ENCODE measurements at places on chromosomes 6 and 20.

DNA sequence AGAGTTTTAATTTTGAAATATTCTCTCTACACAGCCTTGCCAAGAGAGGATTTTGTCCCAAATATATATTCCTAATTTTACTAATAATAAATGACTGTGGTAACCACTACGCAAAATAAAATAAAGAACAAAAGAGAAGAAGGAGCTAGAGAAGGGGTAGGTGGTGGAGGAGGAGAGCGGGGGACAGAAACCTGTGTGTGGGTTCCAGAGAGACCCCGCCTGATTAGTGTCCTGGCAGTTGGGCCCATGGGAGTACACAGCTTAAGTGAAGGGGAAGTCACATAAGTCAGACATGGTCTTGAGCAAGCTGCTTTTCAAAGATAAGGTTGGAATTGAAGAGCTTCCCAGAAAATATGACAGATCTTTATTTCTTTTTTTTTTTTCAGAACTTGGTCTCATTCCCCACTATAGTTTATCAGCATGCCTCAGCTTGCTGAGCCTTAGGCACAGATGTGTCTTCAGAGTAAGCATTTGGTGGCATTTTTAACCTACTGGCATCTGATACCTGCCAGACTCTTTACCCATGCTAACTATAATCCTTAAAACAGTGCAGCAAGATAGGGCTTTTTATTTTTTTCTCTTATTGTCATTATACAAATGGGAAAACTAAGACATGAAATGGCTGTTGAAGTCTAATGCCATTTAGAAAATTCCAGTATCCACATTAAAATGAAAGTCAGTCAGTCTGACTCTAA, 9.6 kb upstream of the RHAG start:
- DNase-seq, result no peak

DNA sequence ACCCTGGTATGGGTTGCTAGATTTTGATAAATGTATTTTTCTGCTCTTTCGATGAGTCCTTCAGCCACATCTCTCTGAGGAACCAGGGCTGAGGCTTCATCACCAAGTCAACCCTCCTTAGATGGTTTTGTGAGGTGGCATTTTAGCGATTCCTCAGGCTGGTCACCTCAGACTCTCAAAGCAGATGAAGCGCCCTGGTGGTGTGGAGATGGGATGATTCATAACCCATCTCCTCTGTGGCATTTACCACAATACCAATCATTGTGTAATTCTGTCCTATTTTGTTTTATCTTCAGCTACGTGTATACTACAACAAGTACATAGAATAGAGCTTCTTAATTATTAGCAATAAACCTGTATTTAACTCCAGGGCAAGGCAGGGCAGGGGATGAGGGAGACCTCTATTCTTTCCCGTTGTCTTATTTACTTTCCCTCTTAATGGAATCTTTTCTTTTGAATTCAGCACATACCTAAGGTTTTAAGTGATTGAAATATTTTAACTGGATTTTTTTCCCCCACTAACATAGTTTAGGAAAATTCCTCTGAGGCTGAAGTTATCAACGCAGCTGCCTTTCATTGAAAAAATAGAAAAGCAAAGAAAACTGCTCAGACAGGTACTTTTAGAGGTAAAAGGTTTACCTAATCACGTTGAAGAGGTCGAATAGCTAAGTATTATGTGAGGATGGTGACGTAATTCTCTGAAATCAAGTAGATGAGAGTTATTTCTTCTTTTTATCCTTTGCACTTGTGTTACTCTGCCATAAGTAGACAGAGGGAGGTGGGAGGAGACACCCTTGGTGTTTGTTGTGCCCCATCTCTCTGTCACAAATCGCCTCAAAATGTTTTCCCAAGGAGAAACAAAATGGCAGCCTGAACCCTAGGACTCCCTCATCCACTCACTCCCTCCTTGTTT, 57.4 kb upstream of the EDN3 start:
- DNase-seq, result no peak

GRCh38 chr20:49603209-49603627, 35.3 kb upstream of the PTGIS start:
- DNase-seq, result no peak

GRCh38 chr6:144478483-144478882, 193.3 kb downstream of the UTRN start:
- DNase-seq, result no peak

- no peak for DNase-seq
These were observed 248.5 kb downstream of the BTBD3 start for GRCh38 chr20:12166053-12166717.

DNA sequence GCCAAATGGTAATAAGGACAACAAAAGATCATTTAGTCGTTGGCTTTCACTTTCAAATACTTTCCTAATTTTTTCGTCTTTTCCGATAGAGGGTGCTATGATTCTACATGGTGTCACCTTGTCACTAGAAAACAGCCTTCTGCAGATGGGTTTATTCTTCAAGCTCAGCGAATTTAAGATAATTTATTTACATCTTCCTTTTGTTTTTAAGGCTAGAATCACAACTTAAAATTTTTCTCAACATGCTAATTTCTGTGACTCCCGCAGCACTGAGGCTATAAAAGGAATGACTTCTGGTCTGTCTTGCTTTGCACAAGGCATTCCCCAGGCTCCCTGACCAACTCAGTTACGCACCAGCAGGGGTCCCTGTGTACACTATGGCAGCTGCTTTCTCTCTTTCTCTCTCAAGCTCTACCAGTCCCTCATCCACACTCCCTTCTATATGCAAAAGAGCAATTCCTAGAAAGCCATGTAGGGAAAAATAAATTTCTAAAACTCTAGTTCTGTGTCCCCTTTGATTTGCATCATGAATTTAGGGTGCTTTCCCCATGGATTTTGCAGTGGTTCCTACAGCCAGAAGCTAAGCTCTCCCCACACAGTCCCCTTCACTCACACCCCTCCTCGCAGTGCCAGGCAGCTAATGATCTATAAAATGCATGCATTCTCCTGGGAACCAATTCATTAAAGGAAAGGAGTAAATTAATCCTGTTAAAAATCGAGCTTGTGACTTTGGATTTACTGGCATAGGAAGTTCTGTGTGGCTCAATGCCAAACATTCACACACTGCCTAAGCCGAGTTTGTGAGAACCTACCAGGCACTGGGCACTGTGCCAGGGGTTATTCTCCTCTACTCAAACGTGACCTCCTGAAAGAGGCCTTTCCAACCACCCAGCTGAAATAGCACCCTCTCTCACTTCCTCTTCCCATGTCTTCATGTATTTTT, 74.5 kb downstream of the DCDC2 start:
- no peak for DNase-seq

- DNase-seq, result no peak
These were observed 107.8 kb upstream of the CD93 start for GRCh38 chr20:23193801-23194384.

DNA sequence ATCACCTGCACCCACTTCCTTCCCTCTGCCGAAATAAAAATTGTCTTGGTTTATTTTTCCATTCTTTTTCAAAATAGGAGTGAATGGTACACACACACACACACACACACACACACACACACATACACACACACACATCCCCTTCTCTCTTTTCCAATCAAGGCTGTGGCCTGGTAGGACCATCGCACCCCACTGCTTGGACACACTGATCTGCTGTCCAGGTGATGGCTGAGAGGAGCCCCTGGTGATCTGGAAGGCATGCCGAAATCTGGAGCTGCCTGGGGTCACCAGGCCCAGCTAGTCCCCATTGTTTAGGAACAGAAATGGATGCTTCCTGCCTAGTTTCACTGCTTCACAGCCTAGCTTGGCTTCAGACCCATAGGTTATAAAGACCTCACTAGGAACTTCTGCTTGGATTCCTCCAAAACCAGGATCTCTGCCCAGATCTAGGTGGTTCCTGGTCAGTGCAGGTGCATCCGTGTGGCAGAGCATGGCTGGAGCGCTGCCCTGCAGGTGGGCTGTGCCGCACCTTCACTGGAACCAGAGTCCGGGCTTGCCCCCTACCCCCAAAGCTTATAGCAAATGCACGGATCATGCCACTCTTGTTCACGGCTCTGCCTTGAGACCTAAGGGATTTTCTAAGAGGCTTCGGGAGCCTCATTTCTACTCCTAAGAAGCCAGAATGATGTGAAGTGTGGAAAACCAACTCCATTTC, 42.9 kb upstream of the DACT2 start:
- DNase-seq, result no peak

GRCh38 chr20:36599912-36600345, 5.7 kb upstream of the RAB5IF start:
- DNase-seq, result no peak

GRCh38 chr6:72376736-72377135, 245.1 kb upstream of the KCNQ5 start:
- DNase-seq, result no peak

- DNase-seq, result no peak
These were observed 308.1 kb downstream of the KHDRBS2 start for GRCh38 chr6:61977947-61978346.

GRCh38 chr20:32252189-32252588, 25.3 kb upstream of the KIF3B start:
- no peak for DNase-seq

DNA sequence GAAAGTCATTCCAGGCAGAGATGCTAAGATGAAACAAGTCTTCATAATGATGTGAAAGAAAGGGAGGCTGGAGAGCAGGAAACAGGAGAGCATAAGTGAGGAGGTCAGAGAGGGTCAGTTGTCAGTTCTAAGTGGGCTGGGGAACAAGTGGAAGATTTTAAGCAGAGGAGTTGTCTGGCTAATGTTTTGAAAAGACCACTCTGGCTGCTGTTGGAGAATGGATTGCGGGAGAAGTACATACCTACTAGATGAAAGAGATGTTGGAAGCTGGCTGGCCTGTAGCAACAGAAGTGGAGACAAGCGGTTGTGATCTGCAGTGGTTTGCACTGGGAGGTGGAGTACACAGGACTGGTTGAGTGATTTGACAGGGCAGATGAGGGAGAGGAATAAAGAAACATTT, 10.1 kb downstream of the SLC35F1 start:
- no peak for DNase-seq

- no peak for DNase-seq
These were observed 194.9 kb downstream of the KIF6 start for GRCh38 chr6:39530201-39530759.

- DNase-seq, result no peak
These were observed 38.4 kb downstream of the ANKRD6 start for GRCh38 chr6:89471287-89471867.

DNA sequence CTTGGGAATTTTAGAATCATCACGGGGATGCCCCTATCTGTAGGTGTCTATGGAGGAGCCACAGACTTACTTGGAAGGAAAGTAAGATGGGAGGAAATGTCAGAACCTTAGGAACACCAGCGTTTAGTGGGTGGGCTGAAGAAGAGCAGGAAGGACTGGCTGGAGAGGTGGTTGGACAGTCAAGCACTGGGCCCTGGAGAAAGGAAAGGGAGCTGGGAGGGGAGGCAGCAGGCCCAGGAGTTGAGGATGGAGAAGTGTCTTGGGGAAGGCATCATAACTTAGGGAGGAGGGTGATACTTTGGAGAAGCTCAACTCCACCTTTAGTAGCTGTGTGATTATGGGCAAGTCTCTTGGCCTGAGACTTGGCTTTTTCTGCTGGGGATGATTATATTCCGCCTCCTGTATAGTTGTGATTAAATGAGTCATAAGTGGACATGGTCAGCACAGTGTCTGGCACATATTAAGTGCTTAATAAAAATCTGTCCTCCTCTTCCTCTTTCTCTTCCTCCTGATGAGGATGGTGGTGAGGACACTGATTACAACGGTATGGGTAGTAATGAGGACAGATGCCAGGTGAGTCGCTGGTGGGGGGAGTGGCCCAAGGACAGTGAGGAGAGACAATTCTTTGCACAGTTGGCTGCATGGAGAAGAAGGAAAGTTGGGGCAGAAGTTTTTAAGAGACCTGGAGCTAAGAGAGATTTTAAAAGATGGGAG, 125.7 kb downstream of the TOX2 start:
- no peak for DNase-seq

- DNase-seq, result peak; percentile 61
These were observed 24.6 kb upstream of the GATA5 start for GRCh38 chr20:62500237-62500864.

- DNase-seq, result no peak
These were observed 467.6 kb downstream of the DHX35 start for GRCh38 chr20:39429726-39430125.

GRCh38 chr20:2301164-2301622, 5.4 kb downstream of the TGM3 start:
- DNase-seq, result no peak

- DNase-seq, result no peak
These were observed 108.6 kb upstream of the SLC2A12 start for GRCh38 chr6:134161041-134161440.

DNA sequence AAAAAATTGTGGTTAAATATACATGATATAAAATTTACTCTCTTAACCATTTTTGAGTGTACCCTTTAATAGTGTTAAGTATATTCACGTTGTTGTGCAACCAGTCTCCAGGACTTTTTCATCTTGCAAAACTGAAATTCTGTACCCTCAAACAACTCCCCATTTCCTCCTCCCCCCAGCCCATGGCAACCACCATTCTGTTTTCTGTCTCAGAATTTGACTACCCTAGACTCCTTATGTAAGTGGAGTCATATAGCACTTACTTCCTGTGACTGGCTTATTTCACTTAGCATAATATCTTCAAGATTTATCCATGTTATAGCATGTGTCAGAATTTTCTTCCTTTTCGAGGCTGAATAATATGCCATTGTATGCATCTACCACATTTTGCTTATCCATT, 5.1 kb downstream of the VPS16 start:
- DNase-seq, result no peak

DNA sequence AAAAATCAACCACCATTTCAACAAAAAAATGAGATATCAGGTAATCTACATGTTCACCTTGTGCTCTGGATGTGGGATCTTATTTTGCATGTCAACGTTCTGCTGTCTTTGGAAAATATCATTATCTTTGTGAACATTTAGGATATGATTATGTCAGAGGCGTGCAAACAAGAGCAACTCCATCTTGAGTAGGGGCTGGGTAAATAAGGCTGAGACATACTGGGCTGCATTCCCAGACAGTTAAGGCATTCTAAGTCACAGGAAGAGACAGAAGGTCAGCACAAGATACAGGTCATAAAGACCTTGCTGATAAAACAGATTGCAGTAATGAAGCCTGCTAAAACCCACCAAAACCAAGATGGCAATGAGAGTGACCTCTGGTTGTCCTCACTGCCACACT, 28.8 kb upstream of the ZBTB24 start:
- no peak for DNase-seq

GRCh38 chr6:42405021-42405420, 46.7 kb downstream of the TRERF1 start:
- no peak for DNase-seq

- no peak for DNase-seq
These were observed 34.8 kb downstream of the SCML4 start for GRCh38 chr6:107789361-107789760.

DNA sequence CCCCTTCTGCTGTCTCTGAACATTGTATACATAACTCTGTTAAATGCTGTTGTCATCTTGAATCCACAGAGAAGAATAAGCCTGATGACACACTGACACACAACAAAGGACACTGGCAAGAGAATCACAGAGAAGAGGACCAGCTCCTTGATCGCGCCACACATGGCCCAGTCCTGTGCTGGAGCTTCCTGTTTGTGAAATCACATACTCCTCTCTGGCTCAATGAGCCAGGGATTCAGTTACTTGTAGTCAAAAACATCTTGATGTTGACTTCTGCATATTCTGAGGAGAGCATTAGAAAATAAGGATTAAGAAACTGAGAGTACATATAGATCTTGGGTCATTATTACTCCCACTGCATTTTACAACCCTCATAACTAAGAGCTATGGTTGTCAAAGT, 100.1 kb downstream of the EPB41L2 start:
- no peak for DNase-seq

All from stimulated activated CD8-positive, alpha-beta memory T cell treated with anti-CD3 and anti-CD28 coated beads, Interleukin-7, amount 100 ng/mL, for 1 hour (primary cell).